ENCODE measurements at places on chromosomes 2 and 18.

- DNase-seq: no peak
These were observed 287.3 kb upstream of the REV1 start for GRCh38 chr2:99776906-99777646.

DNA sequence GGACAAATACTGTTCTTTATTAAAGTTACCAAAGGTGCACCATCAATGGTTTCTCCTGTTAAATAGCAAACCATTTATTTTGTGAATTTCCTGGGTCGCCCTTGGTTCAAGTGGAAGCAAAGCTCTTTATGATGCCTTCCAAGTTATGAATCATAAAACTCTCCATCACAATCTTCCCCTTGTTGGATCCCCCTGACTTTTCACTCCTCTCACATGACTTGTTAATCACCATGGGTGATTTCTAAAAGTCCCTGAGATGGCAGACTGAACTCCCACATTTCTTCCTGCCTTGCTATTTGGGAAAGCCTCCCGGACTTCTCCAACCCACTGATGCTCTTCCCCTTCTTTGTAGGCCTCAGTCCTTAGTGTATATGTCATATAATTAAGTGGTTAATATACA lies 176.0 kb downstream of the THADA start:
- DNase-seq: no peak

GRCh38 chr2:109594246-109594885 lies 19.4 kb downstream of the SEPTIN10 start:
- DNase-seq: no peak

- no peak for DNase-seq
These were observed 81.5 kb downstream of the EFEMP1 start for GRCh38 chr2:55842046-55842445.

GRCh38 chr2:112032689-112033465 lies 22.2 kb upstream of the TMEM87B start:
- DNase-seq: peak; percentile 53
